ENCODE measurements at places on chromosomes 12 and 14. TPM values are rescaled to one million over a fixed set of nuclear protein-coding genes. Genes with fewer than 3 reads are reported as not detected.

DNA sequence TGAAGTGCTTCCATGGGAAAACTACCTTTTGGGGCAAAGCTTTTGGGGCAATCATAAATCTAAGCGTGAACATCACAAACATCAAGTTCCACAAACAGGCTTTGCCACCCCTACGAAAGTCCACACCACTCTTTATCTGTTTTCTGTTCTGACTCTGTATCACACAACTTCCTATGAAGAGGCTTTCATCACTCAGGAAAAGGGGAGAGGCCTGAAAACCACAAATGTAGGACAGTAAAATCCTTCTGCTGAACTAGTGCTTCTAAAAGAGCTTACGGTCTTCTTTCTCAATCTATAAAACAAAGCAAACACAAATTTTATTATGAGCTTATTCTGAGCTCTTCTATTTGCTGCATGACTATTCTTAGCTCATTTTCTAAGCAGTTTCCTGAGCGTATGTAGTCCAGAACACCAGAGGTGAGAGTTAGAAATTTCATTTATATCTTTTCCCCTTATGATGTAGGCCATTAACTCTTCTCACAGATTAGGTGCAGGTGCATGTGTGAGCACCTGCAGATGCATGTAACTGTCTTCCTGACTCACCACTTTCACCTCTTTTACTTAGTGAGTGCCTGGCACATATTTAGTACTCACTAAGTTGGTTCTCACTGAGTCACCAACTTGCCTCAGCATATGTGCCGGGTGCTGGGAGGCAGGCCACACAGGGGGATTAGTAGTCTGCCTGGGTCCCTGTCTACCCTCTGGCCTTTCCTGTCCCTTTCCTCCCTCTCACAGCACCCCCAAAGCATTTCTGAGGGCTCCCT, 32.9 kb upstream of the SYCP3 start:
- DNase-seq = no peak

Gene DPPA3
- polyA plus RNA-seq = not detected

- DNase-seq = no peak
Measured at GRCh38 chr12:131432532-131433260, 278.2 kb upstream of the SFSWAP start.

Gene MIP
- not detected for polyA plus RNA-seq

- no peak for DNase-seq
Measured at GRCh38 chr12:108449478-108449877, 65.6 kb upstream of the FICD start.

Data from fibroblast of lung (primary cell).